NCI-H1417 (cell line): ENCODE measurements at places on chromosomes 12 and 14.

- peak; percentile 64 for DNase-seq
These were observed 10.7 kb downstream of the PKP2 start for GRCh38 chr12:32885831-32886230.

DNA sequence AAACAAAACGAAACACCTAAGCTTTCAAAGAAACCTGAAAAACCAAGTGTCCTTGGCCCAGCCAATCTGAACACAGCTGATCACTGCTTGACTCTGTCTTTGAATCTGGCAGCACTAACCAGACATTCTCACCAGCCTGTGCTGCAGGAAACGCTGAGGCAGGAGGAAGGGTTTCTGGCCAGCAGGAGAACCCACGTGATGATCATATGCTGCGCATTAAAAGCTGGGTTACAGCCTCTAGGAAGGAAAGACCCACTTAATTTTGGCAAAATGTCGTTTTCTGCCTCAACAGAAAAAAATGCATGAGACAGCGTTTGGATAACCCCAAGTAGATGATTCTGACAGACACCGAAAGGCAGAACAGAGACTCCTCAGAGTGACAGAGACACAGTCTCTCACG is 9.8 kb downstream of the APPL2 start:
- DNase-seq, result no peak

DNA sequence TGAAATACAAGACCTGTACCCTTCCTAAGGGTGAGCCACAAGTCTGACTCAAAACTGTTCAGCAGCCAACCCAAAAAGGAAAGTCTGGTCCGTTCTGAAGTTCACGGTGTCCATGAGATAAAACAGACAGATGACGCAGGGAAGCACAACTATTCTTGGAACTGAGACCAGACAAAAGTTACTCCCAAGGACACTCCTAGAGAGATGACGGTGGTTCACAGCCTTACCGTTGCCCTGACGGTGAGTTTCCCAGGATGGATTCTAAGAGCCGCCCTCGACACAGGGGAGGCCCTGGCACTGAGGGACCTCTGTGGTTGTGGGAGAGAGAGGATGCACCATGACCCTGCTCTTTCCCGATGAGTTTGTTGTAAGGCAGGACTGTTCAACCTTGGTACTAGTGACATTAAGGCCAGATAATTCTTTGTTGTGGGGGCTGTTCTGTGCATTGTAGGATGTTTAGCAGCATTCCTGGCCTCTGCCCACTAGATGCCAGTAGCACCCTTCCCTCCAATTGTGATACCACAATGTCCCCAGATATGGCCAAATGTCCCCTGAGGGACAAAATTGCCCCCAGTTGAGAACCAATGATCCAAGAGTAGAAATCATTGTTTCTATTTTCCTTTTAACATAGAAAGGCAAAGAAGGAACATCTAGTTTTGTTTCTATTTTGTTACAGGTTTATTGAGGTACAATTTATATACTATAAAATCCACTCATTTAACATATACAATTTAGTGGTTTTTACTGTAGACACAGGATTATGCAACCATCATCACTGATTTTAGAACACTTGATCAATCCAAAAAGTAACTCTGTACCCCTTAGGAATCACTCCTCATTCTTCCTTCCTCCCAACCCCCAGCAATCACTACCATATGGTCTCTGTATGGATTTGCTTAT is 23.0 kb downstream of the OR10P1 start:
- DNase-seq, result peak; percentile 73

DNA sequence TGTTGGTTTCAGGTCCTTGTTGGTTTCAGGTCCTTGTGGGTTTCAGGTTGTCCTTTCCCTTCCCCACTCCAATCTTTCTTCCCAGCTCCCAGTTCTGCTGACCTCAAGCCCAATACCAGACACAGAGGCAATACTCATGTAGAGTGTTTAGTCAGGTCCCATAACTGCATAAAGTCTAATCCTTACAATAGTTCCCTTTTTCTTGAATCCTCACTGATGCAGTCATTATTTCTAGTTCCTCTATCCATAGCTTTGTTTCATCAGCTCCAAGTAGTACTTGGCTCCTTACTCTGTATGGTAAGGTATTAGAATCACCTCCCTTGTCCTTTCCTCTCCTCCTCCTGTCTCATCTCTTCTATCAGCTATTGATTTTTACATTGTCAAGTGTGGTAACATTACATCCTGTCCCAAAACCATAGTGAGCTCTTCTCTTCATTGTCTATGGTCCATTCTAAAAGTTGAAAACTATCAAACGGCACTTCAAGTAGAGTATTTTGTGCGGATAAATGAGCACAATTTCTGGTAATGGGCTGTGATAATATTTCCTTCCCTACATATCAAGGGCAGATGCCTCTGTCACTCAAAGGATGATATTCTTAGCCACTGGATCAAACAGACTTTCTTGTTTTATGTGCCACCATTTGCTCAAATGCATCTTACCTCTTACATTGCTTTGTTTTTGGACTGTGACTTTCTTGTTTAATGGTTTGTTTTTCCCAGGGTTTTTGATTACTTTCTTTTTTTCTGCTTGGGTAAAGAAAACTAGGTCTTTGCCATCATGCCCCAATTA is 57.2 kb upstream of the JDP2 start:
- DNase-seq, result no peak

DNA sequence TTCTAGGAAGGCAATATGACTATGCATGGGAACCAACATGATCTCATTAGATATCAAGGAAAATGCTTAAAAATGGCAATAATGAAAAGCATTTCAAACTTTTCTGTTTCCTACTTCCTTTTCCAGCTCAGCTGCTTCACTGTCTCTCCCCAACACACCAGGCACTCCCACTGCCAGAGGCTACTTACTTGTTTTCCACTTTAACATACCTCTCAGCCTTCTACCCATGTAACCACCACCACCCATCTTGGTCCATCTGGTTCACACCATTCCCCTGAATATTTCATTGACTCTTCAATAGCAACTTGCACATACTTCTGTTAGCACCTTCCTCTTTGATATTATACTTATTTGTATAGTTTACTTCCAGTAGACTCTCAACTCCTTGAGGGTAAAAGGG is 168.3 kb upstream of the NPAS3 start:
- no peak for DNase-seq

DNA sequence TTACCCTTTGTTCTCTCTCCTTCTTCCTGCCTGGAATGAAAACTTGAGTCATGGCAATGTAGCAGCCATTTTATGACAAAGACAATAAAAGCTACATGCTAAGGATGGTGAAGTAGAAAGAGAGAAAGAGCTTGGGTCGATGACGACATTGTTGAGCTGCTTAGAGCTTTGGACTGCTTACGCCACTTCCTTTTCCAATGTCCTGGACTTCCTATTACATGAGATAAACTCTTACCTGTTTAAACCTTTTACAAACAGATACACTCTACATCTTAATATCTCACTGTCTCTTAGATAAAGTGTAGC is 70.1 kb downstream of the PEBP1 start:
- no peak for DNase-seq
